ENCODE measurements at places on chromosomes 16 and 17.
A peak's percentile ranks its signal among the peaks of the same experiment; 100 is the strongest.

GRCh38 chr17:45013021-45013997 is 38.1 kb downstream of the DCAKD start:
- no peak for DNase-seq

- DNase-seq, result no peak
Measured at GRCh38 chr17:34207572-34207971, 47.5 kb upstream of the CCL2 start.

GRCh38 chr17:68776451-68776850 is 175.3 kb upstream of the FAM20A start:
- DNase-seq, result no peak

- no peak for DNase-seq
Measured at GRCh38 chr17:79733692-79734070, 2.9 kb downstream of the ENPP7 start.

DNA sequence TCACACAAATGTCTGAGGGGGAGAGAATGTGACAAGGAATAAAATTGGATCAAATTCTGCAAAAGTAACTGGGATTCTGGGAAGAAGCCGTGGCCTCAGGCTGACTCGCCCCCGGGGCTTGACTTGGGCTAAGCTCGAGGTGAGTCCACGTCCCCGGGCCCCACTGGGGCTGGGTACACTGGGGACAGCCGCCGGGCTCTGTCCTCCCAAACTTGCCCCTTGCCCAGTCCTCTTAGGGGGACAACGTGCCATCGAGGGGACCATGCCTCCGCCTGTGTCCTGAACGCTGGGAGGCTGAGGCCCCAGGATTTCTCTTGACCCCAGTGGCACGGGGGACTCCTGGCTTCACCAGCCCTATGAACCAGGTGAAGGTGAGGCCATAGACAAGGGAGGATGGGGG is 21.1 kb downstream of the DOC2B start:
- no peak for DNase-seq

DNA sequence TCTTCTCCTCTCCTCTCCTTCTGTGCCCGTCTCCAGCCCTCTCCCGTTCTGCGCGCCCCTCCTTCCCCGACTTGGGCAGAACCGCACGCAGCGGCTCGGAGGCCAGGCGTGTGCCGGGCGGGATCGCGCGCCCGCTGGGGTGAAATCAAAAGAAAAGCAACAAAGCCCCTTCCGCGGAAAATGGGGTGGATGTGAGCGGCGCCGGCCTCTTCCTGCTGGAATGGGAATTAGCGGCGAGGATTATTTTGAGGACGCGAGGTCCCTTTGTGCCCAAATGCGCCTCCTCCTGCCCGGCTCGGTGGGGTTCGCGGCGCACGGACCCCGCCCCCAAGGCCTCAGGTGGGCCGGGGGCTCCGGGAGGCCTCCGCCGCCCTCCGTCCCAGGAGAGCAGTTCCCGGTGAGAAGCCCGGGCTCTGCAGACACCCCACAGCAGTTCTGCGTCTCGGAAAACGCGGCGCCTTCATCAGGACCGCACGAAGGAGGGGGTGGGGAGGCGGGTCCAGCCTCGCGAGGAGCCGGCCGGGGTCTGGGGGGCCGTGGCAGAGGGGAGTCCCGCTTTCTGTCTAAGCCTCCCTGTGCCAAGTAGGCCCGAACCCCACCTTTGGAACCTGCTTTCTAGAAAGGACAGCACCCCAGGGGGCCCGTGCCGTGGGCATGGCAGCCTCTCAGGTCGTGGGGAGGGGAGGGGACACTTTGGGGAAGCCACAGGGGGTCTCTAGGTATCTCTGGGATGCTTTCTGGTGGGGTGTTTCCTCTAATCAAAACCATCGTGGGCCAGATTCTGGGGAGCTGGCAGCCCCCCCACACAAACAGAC is 91.0 kb upstream of the CBX4 start:
- DNase-seq, result no peak

GRCh38 chr17:15268461-15268860 is 3.3 kb upstream of the PMP22 start:
- DNase-seq, result no peak

- DNase-seq, result no peak
Measured at GRCh38 chr16:78773706-78774105, 674.3 kb downstream of the WWOX start.

DNA sequence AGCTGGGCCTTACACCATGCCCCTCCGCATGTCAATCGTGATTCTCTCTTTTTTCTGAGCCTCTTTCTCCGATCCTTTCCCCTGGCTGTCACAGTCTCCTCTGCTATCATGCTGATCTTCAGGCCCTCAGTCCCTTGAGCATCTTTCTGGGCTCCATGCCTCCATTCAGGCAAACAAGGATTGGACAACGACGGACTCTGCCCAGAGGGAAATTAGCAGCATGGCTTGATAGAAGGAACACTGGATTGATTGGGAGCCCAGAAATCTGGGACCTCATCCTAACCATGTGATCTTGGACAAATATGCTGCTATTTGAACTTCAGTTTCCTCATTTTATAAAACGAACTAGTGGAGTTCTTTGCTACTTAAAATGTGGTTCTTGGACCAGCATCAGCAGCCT is 19.6 kb upstream of the PHF12 start:
- no peak for DNase-seq

GRCh38 chr17:64008346-64008745 is 10.2 kb downstream of the PRR29 start:
- no peak for DNase-seq

GRCh38 chr17:57343717-57344116 is 87.4 kb downstream of the MSI2 start:
- DNase-seq, result no peak

- peak; percentile 16 for DNase-seq
Measured at GRCh38 chr16:46857368-46857945, 26.5 kb upstream of the C16orf87 start.

GRCh38 chr16:74556375-74556922 is 50.5 kb downstream of the GLG1 start:
- DNase-seq, result no peak

DNA sequence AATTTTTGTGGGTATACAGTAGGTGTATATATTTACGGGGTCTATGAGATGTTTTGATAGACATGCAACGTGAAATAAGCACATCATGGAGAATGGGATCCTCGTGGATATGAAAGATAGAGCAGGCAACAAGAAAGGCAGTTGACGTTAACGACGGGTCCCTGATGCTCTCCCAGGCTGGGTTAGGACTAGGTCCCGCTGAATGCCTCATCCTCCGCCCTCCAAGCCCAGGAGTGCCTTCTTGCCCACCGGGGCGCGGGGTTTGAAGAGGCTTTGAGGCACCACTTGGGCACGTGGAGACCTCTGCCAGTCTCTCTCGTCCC is 9.5 kb upstream of the ZFP90 start:
- no peak for DNase-seq

- DNase-seq, result no peak
Measured at GRCh38 chr16:50996830-50997186, 154.3 kb downstream of the SALL1 start.

DNA sequence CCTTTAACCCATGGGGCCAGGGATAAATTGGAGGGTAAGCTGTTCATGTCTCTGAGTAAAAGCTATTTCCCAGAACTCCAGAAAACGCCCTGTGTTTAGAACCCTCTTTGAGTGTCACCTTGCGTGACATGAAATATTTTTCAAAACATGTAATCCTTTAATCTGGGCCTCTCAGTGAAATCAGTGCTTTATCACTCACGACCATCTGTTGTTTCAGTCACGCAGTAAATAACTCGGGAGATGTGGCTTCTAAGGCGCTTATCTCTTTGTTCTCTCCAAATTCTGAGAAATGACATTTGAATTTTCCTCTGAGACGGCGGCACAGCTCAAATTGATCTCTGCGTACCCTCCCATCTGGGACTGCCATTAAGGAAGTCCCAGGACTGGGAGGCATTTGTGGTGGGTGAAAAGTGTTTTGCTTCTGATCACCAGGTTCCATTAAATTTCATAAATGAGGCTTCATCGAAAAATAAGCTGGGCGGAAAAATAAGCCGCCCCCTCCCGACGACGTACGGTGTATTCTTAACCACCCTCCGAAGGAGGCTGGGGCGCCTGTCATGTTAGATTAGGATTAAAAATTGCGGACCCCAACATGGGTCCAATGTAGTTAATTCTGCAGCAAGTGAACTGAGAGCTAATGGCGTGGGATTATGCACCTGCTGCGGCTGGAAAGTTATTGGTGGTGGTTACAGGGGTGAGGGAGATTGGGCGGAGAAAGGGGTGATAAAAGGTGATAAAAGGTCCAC is 12.7 kb downstream of the WFDC1 start:
- no peak for DNase-seq

DNA sequence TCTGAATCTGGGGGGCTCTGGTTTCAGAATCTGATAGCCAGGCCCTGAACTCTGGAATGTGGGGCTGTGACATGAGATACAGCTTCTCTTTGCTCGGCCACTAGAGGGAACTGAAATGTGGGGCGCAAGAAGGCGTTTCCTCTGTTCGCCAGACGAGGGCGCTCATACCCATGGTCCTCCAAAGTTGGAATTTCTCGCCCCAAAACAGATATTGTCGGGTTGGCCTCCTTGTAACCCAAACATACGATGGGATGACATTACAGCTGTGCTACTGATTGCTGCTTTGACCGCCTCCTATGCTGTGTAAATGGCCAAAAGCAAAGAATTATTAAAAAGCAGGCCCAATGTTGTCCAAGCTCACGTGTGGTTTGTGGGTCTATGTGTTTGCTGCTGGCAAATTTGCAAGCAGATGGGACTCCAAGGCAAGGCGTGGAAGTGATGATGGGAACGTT is 13.1 kb upstream of the MSI2 start:
- peak; percentile 68 for DNase-seq

DNA sequence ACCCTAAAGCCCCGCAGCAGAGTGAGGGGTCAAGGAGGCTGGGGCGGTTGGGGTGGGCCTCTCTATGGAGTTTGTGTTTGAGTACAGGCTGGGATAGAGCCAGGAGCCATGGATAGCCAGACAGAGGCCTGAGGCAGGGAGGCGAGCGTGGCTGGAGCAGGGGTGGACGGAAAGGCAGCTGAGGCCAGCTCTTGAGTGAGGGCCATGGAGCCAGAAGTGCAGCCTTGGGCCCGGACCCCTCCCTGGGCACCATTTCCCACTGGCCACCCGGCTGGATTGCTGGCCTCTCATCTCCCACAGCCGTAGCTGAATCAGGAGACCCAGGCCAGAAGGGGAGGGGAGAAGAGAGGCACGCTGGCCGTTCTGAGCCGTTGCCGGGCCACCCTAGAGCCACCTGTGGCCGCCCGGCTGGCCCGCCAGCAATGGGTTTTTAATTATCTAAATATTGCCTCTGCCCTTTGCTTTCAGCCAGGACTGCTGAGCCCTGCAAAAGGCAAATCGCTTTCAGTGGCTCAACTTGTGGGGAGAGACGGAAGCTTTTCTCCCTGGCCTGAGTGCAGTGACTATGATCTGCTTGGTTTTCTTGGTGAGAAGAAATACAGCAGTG is 75.2 kb upstream of the GSE1 start:
- DNase-seq, result no peak

DNA sequence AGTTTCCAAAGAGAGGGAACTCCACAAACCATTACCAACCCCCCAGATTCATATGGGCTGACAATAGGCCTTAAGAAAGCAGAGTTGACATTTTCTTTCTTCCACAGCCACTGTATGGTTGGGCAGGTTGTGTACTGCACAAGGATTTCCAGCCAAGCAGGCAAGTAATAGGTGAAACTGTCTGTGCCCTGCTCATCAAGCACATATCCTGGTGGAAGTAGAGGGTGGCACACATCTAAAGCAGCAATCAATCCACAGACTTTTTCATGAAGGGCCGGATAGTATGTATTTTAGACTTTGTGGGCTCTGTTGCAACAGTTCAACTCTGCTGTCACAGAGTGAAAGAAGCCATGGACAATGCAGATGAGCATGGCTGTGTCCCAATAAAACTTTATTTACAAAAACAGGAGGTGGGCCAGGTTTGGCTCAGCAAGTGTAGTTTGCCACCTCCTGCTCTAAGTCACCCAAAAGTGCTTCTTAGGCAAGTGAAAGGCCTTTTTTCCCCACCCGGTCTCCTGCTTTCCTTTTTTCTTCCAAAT is 63.4 kb downstream of the SNX20 start:
- no peak for DNase-seq

DNA sequence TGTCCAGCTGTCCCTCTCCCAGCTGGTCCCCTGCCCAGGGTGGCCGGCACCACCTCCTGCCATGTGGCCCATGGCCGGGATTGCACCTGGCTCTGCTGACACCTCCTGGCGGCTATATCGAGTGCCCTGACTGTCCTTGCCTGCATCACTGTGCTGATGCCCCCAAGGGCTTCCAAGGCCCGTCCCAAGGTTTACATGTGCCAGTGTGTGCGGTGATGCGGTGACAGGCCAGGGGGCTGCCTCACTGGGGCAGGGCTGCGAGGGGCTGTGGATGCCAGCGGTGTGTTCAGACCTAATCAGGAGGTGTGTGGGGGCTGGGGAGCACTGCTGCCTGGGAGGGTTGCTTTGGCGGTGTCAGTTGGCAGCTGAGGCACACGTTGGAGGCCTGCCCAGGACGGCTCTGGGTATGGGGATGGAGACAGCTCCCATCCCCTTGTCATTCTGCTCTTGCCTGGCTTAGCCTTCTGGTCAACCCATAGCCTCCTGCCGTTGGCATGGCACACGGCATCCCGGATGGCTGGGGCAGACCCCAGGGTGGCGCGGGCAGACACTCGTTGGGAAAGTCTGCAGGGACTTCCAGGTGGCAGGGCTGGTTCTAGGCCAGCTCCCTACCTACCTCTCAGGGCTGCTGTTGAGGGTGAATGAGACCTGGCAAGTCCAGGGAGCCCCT is 5.5 kb downstream of the MAP2K3 start:
- DNase-seq, result no peak

- no peak for DNase-seq
Measured at GRCh38 chr17:59371416-59372100, 40.1 kb downstream of the YPEL2 start.

GRCh38 chr17:36940313-36941264 is 3.3 kb downstream of the LHX1 start:
- no peak for DNase-seq

- no peak for DNase-seq
Measured at GRCh38 chr16:10865991-10866966, 10.7 kb upstream of the CIITA start.

GRCh38 chr17:55639096-55639495 is 83.6 kb downstream of the TMEM100 start:
- DNase-seq, result no peak

GRCh38 chr17:16521070-16521727 is 29.2 kb upstream of the LRRC75A start:
- peak; percentile 85 for DNase-seq

GRCh38 chr17:8644507-8644902 is 14.0 kb upstream of the MYH10 start:
- DNase-seq, result no peak
